ENCODE measurements at places on chromosomes 12 and 14.

DNA sequence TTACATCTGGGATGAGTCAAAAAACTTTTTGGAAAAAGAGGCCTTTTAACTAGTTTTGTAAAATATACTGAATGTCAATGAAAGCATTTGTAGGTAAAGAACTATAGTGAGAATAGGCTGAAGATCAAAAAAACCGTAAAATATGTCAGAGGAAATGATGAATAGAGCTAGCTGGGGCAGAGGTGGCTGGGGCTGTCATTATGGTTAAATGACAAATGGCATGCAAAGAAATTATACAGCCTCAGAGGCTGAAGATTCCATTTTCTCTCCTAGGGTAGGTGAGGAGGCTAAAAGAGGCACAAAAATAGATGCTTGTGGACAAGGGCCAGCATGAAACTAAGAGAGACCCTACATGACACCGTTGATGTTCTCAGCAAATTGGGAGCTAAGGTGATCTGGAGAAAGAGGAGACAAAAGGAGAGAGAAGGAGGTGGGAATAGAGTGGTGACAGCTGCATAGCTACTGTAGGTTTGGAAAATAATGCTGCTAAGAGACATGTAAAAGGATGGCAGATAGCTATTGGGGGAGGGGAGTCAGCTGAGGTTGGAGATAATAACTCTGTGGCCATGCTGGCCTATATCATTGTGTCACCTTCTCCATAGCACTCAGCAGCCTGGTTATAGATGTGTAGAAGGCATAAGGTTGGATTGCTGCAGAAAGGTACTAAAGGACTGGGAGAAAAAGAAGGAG, 63.8 kb downstream of the ABCC9 start:
- DNase-seq, result no peak

DNA sequence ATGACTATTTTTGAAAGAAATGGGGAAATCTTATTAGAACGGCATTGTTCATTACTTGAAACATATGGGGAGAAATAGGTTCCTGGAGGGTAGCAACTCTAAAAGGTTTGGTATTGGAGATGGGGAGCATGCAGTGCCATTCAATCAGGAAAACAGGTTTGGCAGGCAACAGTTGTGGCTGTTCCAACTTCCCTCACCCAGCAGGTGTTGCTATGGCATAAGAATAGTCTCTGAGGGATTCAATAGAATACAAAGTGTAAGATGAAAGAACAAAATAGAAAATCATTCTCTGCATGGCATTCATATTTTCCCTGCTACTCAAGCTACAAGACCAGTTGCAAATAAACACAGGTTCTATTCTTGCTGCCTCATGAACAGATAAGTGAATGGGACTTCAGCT, 393.3 kb upstream of the RPL10L start:
- peak; percentile 38 for DNase-seq

GRCh38 chr12:67658486-67658885, 9.9 kb downstream of the DYRK2 start:
- no peak for DNase-seq

DNA sequence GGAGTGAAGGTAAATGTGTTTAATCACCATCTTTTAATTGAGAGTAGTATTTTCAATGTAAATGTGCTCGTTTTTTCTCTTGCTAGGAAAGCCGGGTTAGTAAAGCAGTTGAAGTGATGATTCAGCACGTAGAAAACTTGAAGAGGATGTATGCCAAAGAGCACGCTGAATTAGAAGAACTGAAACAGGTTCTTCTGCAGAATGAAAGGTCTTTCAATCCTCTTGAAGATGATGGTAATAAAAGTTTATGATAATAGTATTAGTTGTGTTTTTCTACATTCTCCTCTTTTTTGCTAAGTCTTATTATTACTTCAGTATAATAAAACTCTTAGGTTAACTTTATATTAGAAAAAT, 93.9 kb downstream of the DNAI7 start:
- no peak for DNase-seq

- no peak for DNase-seq
Measured at GRCh38 chr12:2681450-2682205, 113.1 kb upstream of the FKBP4 start.

- DNase-seq, result peak; percentile 77
Measured at GRCh38 chr14:59918824-59919569, 947 bp upstream of the LRRC9 start.

GRCh38 chr12:32098112-32098511, 8.5 kb upstream of the BICD1 start:
- DNase-seq, result no peak

- DNase-seq, result no peak
Measured at GRCh38 chr12:122984612-122985337, 4.3 kb downstream of the ARL6IP4 start.

DNA sequence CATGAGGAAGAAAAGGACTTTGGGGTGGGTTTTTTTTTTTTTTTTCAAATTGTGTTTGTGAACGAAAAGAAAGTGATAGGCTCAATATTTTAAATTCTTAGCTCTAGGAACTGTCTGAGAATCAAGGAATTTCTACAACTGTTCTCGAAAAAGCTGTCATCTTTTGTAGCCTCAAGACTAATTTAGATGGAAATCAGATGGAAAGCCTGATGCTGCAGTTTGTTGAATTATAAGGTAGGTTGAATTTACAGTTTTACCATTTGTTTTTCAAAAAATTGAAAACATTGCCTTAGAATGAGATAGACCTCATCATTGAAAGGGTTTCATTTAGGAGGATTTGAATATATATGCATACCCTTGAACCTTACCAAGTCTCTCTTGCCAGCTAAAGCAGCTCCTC, 109.3 kb upstream of the TRHDE start:
- no peak for DNase-seq

GRCh38 chr12:116319233-116319897, 41.9 kb upstream of the MED13L start:
- peak; percentile 34 for DNase-seq

- peak; percentile 41 for DNase-seq
Measured at GRCh38 chr12:126663304-126664094, 1598.3 kb downstream of the AACS start.

GRCh38 chr12:33602515-33602914, 162.9 kb upstream of the SYT10 start:
- no peak for DNase-seq

DNA sequence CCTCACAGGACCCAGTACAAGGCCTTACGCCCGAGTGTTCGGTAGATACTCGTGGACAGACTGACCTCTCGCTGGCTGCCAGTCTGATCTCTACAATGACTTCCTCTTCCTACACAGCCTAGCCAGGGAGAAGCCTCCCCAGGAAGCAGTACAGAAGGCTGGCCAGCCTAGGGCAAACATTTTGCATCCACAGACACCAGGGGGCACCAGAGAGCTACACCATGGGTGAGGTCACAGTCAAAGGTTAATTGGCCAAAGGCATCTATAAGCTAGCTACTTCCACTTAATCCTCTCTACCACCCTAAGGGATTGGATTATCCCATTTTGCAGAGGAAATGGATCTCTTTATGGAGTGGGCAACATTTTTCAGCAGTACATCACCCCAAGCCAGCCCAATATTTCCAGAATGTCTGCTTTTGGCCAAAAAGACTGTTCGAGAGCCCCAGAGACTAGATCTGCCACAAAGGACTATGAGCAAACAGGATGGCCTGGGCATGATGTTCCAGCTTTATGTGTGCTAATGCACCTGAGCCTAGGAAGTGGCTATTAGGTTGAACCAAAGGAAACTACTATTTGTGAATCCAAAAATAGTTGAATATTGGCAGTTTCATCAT, 14.6 kb upstream of the PNMA1 start:
- DNase-seq, result peak; percentile 21

DNA sequence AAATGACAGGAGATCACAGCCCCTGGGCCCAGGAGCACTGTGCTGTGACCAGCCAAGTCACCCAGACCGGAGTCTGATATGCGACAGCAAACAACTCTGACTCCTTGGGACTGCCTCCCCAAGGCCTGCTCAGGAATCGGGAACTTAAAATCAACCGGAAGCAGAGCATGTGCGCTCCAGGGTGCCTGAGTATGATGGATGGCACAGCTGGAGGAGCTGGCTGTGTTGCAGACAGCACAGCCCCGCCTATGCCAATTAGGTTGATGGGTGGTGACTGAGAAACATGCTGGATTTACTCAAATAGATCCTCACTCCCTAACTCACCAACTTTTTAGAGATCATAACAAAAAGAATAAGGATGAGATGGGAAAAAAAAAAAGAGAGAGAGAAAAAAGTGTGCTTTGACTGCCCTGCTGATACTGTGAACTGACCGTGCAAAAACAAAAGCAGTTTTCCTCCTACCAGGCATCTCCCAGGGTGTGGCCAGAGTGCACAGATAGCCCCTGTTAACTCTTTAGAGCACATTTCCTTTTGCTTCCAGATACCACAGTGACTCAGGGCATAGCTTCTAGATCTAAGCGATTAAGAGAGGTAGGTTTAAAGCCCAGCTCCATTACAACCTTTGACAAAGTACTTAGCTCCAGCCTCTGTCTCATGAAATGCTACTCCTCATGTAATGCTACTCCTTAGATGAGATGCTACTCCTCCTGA, 27.4 kb upstream of the STON2 start:
- no peak for DNase-seq

DNA sequence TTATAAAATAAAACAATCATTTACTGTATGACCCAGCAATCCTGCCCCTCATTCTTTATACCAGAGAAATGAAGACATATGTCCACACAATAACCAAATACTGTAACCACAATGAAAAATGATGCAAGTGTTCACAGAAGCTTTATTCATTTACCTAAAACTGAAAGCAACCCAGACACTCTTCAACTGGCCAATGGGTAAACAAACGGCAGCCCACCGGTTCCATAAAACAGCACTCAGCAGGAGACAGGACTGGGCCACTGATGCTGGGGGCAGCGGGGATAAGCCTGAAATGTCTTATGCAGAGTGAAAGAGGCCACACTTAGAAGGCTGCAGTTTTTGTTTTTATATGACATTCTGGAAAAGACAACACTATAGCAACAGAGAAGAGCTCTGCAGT, 15.1 kb downstream of the DDX51 start:
- DNase-seq, result no peak

GRCh38 chr14:58865514-58866281, 227.9 kb downstream of the DACT1 start:
- DNase-seq, result no peak

- DNase-seq, result no peak
Measured at GRCh38 chr14:101623077-101623372, 61.7 kb downstream of the DIO3 start.

- peak; percentile 93 for DNase-seq
Measured at GRCh38 chr12:29726321-29726692, 57.4 kb downstream of the TMTC1 start.

DNA sequence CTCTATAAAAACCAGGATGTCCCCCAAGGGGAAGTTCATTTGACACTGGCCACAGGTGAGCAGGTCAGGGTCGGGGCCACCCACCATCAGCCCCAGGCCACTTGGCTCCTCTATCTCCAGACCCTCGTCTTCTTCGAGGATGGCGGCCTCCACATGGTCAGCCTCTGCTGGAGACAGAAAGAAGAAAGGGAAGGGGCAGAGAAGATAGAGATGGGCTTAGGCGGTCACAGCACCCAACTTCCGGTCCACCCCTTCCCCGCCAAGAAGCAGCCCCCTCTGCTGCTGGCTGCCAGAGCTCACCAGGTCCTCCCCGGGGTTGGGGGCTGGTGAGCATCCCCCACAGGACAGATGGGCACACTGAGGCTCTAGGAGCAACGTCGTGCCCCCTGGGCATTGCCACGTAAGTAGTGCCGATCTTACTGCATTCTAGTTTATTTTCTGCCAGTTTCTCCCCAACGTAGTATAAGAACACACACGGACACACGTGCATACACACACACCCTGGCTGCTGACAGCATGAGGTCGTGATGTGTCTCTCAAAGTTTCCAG, 14.2 kb downstream of the BCL11B start:
- no peak for DNase-seq

- DNase-seq, result no peak
Measured at GRCh38 chr14:42980419-42980818, 1373.7 kb downstream of the LRFN5 start.

GRCh38 chr12:109871668-109872314, 8.6 kb downstream of the GLTP start:
- no peak for DNase-seq

DNA sequence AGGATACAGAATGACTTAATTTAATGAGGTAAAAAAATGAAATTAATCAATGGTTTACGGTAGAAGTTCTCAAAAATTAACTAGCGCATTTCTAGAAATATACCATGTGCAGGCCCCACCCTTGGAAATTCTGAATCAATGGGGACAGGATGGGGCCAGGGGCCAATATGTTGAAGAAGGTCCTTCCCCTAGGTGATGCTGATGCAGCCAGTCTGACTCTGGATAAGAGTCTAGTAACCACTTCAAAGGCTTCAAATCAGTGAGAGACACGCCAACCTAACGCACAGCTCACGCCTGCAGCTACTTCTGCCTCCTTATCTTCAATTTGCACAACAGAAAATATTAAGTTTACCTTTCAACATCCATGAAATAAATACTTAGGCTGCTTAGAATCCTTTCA, 14.9 kb downstream of the GIT2 start:
- DNase-seq, result no peak

DNA sequence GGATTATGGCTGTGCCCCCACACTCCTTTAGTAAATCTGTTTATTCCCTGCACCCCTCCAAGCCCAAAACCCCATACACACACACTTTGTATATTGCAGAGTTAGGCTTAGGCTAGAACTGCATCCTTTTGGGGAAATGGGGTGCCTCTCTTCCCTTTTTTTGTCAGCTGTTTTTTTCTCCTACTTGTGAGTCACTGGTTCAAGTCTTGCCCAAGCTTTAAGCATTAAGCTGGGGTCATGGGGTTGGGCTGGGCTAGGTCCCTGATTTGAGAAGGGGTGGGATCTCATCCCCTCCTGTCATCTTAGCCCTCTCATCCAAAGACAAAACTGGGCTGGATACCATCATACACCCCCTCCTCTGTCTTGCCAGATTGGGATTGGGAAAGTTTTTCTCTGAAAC, 1.6 kb downstream of the LRP1 start:
- no peak for DNase-seq

- no peak for DNase-seq
Measured at GRCh38 chr14:87158283-87158682, 834.7 kb downstream of the GALC start.
